ENCODE measurements at places on chromosomes 16 and 17. TPM values are rescaled to one million over a fixed set of nuclear protein-coding genes. Genes with fewer than 3 reads are reported as not detected.
A peak's percentile ranks its signal among the peaks of the same experiment; 100 is the strongest.

DNA sequence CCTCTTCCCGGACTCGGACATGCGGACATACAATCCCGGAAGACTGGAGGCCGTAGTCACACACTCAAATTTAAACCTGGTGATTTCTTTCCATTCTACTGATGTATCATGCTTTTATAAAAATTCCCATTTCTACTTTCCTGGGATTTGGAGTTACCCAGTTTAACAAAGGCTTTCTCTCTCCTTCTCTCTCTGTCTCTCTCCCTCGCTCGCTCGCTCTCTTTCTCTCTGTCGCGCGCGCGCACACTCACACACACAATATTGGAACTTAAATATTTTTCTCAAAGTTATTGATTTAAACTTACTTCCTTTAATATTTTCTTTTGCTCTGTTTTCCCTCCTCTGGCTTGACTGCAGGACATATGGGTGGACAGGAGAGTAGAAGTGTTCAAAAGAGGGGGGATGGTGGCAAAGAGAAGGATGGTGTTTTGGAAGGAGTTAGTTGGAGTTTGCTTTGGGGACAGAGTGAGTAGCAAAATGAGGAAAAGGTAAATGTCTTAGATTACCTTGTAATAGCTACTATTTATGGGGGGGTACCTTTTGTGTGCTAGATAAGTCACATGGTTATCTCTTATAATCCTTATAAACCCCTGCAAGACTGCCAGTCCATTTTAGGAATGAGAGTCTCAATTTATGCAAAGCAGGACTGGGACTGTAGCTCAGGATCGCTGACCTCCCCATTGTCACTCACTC is 878 bp upstream of the TRIM25 start:
- H3K4me3 ChIP-seq = peak overlapping the region; percentile 91
- no peaks in the 10 kb centered on the region for H3K27me3 ChIP-seq
- no peaks in the 10 kb centered on the region for H3K36me3 ChIP-seq
- peaks cover 24% of the 10 kb centered on the region for H3K4me1 ChIP-seq
- DNase-seq = no peak

GRCh38 chr16:49019081-49019633 is 262.5 kb downstream of the CBLN1 start:
- no peaks in the 10 kb centered on the region for H3K36me3 ChIP-seq
- H3K27me3 ChIP-seq = peaks cover 46% of the 10 kb centered on the region
- no peak overlapping the region for H3K4me3 ChIP-seq
- DNase-seq = no peak
- H3K27ac ChIP-seq = no peak overlapping the region
- H3K4me1 ChIP-seq = peaks cover 12% of the 10 kb centered on the region

DNA sequence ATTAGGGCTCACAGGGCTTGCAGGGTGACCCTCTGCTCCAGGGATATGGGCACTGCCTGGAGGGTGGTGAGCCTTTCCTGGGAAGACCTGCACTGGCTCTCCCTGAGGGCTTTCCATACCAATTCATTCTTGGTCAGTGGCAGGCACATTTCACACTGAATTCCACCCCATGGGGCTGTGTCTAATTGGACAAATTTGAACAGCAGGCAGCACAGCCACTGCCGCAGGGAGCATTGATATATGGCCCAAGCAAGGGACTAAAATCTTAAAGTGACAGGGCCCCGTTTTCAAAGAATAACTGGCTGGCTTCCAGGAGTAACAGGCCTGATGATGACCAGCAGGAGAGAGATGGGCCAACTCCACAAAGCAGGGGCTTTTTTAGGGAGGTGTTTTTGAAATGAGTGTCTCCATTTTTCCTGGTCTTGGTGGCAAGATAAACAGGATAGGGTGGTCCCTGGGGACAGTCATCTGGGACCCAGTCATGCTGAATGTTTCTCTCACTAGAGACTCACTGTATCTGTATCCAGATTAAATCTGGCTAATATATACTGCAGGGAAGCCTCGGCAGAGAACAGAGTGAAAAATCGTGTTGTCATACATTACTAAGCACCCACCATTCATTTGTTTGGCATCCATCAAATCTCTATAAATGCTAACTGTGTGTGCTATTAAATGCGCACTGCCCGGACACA is 74.1 kb upstream of the TBX2 start:
- H3K4me1 ChIP-seq = peaks cover 42% of the 10 kb centered on the region
- H3K27me3 ChIP-seq = no peaks in the 10 kb centered on the region
- H3K4me3 ChIP-seq = no peak overlapping the region
- DNase-seq = no peak
- no peaks in the 10 kb centered on the region for H3K36me3 ChIP-seq
- peak overlapping the region; percentile 1 for H3K27ac ChIP-seq

DNA sequence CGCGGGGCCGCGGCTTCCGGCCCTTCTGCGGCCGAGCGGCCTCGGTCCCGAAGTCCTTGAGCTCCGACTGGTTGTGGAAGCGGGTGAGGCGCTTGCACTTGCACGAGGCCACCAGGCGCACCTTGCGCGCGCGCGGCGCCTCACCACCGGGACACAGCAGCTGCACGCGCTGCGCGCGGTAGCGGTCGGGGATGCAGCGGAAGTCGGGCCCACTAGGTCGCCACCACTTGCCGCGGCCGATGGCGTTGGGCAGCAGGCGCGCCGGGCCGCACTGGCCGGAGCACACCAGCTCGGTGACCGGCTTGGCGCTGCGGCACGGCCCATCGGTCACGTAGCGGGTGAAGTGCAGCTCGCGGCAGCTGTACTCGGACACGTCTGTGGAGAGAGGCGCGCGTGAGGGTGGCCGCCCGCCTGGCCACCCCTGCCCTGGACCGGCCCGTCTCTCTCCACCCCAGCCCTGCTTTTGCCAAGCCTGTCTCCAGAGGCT is 3.2 kb downstream of the SOST start:
- H3K4me3 ChIP-seq = no peak overlapping the region
- no peak overlapping the region for H3K27ac ChIP-seq
- H3K36me3 ChIP-seq = no peaks in the 10 kb centered on the region
- DNase-seq = no peak
- H3K4me1 ChIP-seq = peaks cover 25% of the 10 kb centered on the region
- H3K27me3 ChIP-seq = peaks cover 55% of the 10 kb centered on the region

DNA sequence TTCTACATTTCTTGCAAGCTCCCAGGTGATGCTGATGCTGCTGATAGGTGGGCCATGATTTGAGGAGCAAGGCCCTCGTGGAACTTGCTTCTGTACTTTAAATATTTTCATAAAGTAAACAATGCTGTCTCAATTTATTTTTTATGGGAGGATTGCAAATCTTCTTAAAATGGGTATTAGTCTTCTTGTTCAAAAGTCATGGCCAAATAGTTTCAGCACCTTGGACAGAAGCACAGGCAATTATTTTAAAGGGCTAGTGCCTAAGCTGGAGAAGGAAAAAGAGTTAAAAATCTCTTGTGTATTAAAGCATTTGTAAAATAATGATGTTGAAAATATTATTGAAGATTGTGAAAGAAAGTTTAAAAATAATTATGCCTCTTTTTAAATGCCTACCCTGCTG is 50.5 kb downstream of the GPR139 start:
- H3K4me3 ChIP-seq = no peak overlapping the region
- H3K4me1 ChIP-seq = no peaks in the 10 kb centered on the region
- no peak for DNase-seq
- H3K36me3 ChIP-seq = no peaks in the 10 kb centered on the region
- H3K27me3 ChIP-seq = peaks cover 4% of the 10 kb centered on the region

- no peaks in the 10 kb centered on the region for H3K4me1 ChIP-seq
- no peak overlapping the region for H3K27ac ChIP-seq
- H3K36me3 ChIP-seq = no peaks in the 10 kb centered on the region
- H3K27me3 ChIP-seq = peaks cover 25% of the 10 kb centered on the region
- no peak overlapping the region for H3K4me3 ChIP-seq
- DNase-seq = no peak
These were observed 40.7 kb upstream of the CBFA2T3 start for GRCh38 chr16:89017543-89018281.

GRCh38 chr16:2432801-2433505 is 3.7 kb downstream of the CCNF start:
- peaks cover 18% of the 10 kb centered on the region for H3K36me3 ChIP-seq
- H3K27ac ChIP-seq = no peak overlapping the region
- no peaks in the 10 kb centered on the region for H3K27me3 ChIP-seq
- peaks cover 20% of the 10 kb centered on the region for H3K4me1 ChIP-seq
- DNase-seq = no peak
- no peak overlapping the region for H3K4me3 ChIP-seq

DNA sequence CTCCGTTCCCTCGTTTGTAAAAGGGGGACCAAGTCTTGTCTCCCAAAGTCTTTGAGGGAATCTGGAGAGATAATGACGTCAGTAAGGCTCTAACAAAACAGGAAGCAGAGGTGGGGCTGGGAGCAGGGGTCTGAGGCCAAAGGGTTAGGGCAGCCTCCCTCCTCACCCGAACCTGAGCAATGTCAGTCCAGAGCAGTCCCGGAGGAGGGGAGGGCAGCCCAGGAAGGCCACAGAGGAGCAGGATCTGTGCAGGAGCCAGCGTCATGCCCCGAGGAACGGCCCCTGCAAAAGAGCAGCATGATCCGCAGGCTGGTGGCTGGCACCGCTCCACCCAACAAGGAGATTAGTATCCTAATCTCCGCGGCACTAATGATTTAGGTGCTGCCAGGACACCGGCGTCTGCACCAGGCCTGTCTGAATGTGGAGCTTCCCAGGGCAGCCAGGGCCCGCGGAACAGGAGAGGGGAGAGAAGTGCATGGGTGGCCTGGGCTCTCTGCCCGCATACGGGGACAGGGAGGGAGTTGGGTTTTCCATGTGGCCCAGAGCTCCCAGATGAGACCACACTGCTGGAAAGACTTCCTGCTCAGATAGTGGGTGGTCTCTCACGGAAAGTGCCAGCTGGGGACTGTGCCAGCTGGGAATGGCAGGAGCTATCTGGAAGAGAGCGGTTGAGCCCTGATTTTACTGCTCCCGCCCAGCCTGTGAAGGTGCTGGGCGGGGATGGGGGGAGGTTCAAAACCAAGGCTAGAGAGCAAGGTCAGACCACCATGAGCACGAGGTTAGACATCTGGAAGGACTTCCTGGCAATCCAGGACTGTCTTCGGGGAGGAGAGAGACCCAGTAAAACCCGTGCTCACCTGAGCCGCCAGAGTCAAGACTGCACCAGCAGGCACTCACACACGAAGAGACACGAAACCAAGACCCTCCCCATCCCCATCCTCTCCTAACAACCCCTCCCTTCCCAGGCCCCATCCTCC is 11.0 kb upstream of the KRT17 start:
- H3K27me3 ChIP-seq = no peaks in the 10 kb centered on the region
- H3K4me1 ChIP-seq = peaks cover 17% of the 10 kb centered on the region
- H3K36me3 ChIP-seq = no peaks in the 10 kb centered on the region

GRCh38 chr17:50203086-50203485 is 1.7 kb upstream of the COL1A1 start:
- peaks cover 2% of the 10 kb centered on the region for H3K36me3 ChIP-seq
- H3K27ac ChIP-seq = peak overlapping the region; percentile 87
- peaks cover 76% of the 10 kb centered on the region for H3K4me1 ChIP-seq
- DNase-seq = no peak
- peak overlapping the region; percentile 85 for H3K4me3 ChIP-seq
- peaks cover 16% of the 10 kb centered on the region for H3K27me3 ChIP-seq

DNA sequence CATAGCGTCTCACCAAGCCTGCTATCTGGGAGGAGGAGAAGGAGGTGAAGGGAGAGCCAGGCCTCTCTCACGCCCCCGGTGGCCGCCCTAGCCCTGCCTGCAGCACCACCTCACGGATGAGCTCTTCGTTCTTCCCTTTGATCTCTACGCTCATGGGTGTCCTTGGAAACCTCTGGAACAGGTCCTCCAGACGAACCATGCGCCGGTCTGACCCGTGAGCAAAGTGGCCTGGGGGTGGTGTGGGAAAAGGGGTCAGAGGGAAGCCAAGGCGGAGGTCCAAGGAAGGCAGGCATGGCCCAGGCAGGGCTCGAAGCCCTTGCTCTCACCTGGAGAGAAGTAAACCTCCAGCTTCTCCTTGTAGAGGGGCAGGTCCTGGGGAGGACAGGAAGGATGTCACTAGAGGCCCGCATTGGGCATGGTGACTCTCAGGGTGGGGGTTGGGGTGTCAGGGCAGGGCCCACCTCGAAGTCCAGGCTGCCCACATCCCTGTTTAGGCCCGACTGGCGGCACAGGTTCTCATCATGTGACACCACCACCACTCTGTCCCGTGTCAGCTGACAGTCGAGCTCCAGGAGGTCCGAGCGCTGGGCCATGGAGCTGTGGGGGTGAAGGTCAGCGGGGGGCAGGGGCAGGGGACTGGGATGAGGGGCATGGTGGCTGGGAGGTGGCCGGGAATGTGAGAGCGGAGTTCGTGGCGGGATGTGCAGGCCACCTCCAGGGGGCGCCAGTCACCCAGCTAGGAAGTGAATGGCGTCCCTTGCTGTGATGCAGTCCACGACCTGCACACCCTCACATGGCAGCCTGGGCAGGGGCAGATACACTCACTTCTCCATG is 923 bp downstream of the GDPD3 start:
- H3K27ac ChIP-seq = no peak overlapping the region
- H3K27me3 ChIP-seq = no peaks in the 10 kb centered on the region
- no peak for DNase-seq
- H3K4me1 ChIP-seq = peaks cover 2% of the 10 kb centered on the region
- peaks cover 25% of the 10 kb centered on the region for H3K36me3 ChIP-seq

- no peak overlapping the region for H3K4me3 ChIP-seq
- DNase-seq = no peak
- H3K4me1 ChIP-seq = peaks cover 19% of the 10 kb centered on the region
- no peak overlapping the region for H3K27ac ChIP-seq
These were observed 3.0 kb downstream of the SETD6 start for GRCh38 chr16:58518083-58518979.

DNA sequence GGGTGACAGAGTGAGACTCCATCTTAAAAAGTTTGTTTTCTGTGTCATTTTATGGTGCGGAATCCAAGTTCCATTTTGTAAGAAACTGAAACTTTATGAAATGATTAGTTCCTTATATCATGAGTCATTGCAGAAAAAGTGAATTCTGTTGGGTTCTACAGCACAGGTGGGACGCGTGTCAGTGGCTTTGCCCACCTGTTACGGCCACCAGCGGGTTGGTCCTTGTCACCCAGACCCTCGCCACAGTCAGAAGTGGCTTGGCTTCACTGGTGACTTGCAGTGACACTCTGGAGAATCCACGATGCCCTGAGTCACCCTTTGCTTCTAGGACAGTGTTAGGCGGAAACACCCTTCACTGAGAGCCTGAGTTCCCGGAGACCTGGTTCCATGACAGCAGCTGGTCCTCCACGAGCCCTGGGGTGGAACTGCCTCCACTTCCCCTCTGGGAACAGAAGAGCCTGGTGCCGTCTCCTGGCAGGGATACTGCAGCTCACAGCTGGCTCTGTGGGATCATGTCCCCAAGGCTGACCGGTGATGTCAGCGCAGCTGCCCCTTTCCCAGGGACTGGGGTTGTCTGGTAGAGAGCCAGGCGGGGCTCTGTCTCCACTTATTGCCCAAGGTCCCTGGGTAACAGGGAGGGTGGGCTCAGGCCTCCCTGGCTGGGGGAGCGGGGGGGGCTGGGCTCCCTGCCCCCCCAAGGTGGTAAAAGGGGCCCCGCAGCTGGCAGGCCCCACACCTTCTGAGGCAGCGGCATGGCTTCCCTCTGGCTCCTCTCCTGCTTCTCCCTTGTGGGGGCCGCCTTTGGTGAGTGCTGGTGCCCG is at the start of gene CTRB1:
CTRB1 (plus strand) TSS at position 733 of the 821 bp plus-strand sequence; CDS start at position 753, 20 bp downstream.
- peaks cover 4% of the 10 kb centered on the region for H3K4me1 ChIP-seq
- H3K36me3 ChIP-seq = no peaks in the 10 kb centered on the region
- no peaks in the 10 kb centered on the region for H3K27me3 ChIP-seq
- no peak within 1 kb of the TSS for H3K27ac ChIP-seq
- no peak within 1 kb of the TSS for H3K4me3 ChIP-seq

The CD300LB gene
- not detected for total RNA-seq

The NPB gene
- total RNA-seq = 1.7 TPM

Data from mesothelial cell of epicardium (in vitro differentiated cells).